Stimulated activated CD8-positive, alpha-beta memory T cell treated with anti-CD3 and anti-CD28 coated beads, Interleukin-12 subunit alpha, Interleukin-12 subunit beta, amount 100 ng/mL, for 1 hour (primary cell): ENCODE measurements at places on chromosomes 2 and 18.

GRCh38 chr2:231914077-231914690 is 12.0 kb downstream of the NPPC start:
- no peak for DNase-seq

DNA sequence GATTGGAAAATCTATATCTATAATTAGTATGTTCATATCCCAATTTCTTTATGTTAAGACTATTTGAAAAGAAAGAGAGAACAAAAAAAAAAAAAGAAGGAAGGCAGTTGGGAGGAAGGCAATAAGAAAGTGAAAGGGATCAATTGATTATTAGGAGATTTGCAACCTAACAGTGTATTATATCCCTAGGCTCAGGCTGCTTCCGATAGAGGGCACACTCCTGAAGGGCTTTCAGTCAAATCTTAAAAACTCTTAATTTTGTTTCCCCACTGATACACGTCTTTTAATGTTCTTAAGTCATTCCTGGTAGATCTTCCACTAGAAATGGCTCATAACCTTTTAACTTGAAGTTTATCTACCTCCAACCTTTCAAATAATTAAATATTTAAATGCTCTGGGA is 763.9 kb downstream of the BCL11A start:
- DNase-seq: no peak

DNA sequence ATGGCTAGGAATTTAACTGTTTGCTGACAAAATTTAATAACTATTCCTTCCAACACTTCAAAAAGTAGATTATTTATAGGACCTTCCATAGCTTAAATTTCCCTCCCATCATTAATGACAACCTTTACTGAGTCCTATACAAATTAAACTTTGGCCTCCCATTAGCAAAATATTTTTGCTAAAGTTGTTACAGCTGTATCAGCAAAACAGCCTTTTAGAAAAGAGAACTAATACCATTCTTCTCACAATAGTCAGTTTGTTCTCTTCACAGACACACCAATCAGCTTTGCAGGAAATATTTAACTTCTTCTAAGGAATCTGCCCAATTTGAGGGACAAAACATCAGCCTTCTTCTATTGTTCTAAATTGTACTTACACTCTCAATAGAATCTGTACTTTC is 12.0 kb upstream of the GCFC2 start:
- DNase-seq: no peak

- DNase-seq: no peak
Observed at GRCh38 chr2:117943013-117943672, 70.7 kb downstream of the CCDC93 start.

DNA sequence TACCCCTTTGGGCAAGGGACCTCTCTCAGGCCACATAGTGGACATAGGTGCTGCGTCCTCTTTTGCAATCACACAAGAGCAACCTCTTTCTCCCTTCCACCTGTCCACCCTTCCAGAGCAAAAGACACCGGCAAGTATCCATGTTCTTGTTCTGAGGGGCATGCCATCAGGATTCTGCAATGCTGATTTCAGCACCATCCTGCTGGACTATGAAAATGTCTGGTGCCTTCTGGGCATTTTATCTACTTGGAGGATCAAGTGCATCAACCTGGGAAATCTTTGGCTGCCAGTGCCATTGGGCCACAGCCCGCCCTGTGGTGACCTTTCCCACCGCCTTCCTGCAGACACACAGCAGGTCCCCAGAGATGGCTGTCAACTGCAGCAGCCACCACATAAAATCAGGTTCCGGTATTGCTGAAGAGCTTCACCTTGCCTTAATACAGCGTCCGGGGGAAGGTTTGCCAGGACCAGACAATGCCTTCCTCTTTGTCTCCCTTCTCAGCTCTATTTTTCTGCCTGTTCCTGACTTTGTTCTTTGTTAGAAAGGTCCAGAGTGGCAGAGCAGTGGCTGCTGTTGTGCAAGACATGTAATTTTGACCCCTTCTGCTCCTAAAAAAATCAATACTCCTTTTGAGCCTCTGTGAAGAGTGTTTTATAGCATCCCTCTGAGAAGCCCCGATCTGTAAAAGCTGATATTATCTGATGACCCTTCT is 18.5 kb upstream of the BOD1L2 start:
- DNase-seq: no peak

DNA sequence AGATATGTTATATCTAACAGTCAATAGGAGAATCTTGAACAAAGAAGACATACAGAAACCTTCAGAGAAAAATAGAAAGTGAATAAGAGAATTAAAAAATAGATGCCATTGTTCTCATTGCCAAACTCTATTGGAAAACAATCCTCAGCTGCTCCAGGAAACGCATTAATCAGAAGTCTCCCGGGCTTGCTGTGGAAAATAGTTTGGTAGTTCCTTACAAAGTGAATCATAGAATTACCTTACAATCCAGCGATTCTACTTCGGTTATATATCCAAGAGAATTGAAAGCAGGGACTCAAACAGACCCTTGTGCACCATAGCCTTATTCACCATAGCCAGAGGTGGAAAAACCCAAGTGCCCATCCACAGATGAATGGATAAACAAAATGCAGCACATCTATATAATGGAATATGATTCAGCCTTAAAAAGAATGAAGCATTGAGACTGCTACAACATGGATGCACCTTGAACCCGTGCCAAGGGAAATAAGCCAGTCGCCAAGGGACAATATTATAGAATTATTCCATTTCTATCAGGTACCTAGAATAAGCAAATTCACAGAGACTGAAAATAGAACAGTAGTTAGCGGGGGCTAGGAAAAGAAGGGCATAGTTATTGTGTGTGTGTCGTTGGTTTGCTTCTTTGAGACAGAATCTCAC is 21.9 kb upstream of the CHRNA1 start:
- DNase-seq: no peak

DNA sequence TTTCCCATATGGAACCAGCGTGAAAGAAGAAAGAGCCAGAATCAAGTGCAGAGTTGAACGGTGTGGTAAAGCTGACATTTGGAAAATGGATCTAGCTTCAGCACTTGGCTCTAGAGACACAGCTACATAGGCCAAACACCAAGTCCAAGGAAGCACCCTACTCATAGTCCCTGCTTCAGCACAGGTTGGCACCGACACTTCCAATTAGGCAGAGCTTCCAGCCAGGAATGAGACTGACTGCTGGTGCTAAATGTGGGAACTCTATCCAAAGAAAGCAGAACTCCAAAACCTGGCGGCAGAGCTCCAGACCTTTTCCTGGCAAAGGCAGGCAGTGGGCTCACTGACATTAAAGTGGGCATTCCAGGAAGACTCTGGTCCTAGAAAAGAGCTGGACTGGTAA is 125.4 kb upstream of the CTNNA2 start:
- DNase-seq: no peak

DNA sequence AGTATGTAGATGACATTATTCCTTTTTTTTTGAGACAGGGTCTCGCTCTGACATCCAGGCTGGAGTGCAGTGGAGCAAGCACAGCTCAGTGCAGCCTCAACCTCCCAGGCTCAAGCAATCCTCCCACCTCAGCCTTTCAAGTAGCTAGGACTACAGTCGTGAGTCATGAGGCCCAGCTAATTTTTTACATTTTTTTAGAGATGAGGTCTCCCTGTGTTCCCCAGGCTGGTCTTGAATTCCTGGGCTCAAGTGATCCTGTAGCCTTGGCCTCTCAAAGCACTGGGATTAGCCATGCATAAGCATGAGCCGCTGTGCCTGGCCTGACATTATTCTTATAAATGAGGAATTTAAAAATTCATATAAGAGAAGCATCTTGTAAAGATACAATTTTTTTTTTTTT is 86.9 kb downstream of the FAM117B start:
- DNase-seq: no peak

GRCh38 chr2:147756069-147756468 is 88.8 kb upstream of the ACVR2A start:
- DNase-seq: no peak

DNA sequence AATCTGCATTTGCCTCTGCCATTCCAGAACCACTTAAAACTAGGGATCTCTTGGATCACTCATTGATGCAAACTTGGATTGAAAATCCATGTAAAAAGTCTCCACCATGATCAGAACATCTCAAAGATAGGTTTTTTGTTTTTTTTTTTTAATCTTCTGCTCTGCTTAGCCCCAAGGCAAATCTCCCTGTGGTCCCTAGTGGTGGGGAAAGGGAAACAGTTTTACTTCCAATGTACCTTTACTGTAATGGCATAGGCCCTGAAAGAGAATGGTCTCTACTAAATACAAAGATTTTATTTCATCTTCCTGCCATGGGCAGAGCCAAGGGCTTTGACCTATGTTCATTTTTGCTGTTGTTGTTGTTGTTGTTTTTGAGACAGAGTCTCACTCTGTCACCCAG is 78.4 kb downstream of the KANSL1L start:
- no peak for DNase-seq

GRCh38 chr2:210611466-210611865 is 55.1 kb downstream of the CPS1 start:
- no peak for DNase-seq

DNA sequence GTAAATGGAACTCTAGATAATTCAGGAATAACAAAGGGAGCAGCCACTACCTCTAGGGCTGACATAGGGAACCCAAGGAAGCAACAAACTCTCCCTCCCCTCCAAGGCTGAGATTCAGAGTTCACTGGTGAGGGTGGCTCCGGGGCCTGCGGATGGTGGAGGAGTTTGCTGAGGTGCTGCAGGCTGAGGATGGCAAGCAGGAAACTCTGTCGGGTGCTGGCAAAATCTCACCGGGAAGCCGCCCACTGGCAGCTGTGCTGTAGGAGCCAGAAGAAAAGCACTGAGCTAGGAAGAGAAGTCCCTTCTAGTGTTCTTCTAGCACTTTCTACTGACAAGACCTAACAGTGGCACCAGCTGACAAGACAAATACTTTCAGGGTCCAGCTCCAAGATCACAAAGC is 12.5 kb upstream of the HAAO start:
- no peak for DNase-seq

GRCh38 chr2:58571181-58571852 is 330.2 kb upstream of the FANCL start:
- no peak for DNase-seq

- DNase-seq: no peak
Observed at GRCh38 chr18:2083691-2084090, 487.6 kb downstream of the METTL4 start.

GRCh38 chr18:62976227-62976626 is 260.9 kb downstream of the PHLPP1 start:
- DNase-seq: no peak

DNA sequence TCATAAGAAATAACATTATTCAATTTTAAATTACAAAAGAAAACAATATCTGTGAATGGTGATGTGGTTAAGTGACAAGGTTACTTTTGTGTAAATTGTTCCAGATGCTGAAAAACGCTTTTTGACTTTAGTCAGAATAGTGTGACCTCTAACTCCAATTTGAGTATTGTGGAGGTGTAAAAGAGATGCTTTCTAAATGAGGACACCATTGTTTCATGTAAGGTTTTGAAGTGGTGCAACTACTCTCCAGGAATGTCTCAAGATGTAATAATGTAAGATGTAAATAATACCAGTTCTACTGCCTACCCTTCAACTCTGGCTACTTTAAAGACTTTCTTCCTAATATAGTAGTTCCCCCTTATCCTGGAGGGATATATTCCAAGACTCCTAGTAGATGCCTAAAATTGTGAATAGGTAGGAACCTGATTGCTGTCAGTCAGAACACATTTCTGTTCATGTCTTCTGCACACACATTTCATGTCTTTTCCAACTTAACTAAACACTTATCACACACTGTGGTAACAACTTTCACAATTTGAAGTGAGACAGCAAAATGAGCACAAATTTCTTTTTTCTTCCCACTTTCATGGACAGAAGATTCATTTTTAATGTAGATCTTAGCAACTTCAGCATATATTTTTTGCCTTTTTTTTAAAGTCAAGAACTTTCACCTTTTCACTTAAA is 39.1 kb upstream of the PPP1R1C start:
- no peak for DNase-seq

DNA sequence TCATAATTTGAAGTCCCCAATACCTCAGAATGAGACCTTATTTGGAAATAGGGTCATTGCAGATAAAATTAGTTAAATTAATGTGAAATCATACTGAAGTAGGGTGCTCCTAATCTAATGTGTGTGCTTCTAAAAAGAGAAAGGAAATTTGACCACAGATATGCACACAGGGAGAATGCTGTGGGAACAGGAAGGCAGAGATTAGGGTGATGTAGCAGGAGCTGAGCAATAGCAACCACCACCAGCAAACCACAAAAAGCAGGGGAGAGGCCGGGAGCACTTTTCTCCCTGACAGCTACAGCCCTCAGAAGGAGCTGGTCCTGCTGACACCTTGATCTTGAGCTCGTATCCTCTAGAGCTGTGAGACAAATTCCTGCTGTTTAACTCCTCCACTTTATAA is 24.6 kb upstream of the SCG2 start:
- DNase-seq: no peak

DNA sequence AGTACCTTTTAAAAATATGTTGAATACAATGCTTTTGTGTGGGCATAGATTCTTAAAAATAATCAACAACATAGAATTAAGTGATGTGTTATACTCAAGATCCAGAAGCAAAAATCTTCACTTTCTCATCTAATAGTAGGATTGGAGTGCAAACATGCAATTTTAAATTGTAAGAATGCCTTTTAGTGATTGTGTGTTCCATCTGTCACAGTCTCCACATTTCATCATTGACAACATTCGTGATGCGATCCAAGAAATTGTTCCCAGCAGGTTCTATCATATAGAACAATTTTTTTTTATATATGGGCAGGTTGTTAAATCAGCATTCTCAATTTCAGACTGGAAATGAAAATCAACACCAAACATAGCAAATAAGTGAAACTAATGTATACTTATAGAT is 1671.8 kb upstream of the SLC39A10 start:
- no peak for DNase-seq

DNA sequence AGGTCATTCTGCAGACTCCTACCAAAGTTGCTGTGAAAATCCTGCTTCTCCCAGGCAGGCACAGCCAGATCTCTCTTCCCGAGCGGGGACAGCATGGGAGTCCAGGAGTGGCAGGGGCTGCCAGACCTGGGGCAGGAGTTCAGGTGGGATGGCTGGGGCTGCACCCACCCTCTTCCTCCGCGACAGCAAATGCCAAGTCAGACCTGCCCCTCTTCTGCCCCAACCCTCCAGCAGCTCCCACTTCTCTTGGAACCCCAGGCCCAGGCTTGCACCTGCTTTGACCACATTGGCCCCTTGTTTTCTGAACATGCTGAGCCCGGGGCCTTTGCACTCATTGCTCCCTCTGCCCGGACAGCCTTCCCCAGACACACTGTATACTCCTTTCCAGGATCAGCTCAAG is 288.2 kb upstream of the HS6ST1 start:
- no peak for DNase-seq

GRCh38 chr2:241288324-241288888 is 27.1 kb downstream of the HDLBP start:
- DNase-seq: no peak

GRCh38 chr18:34943587-34943986 is 97.6 kb upstream of the MAPRE2 start:
- DNase-seq: no peak

- DNase-seq: no peak
Observed at GRCh38 chr2:171201271-171201670, 40.6 kb upstream of the TLK1 start.

- no peak for DNase-seq
Observed at GRCh38 chr18:46196627-46197243, 92.5 kb downstream of the HAUS1 start.

GRCh38 chr2:207093234-207093633 is 72.5 kb downstream of the KLF7 start:
- no peak for DNase-seq
